Muscle of back (tissue), 13 donors: ENCODE measurements at places on chromosomes 4 and X. TPM values are rescaled to one million over a fixed set of nuclear protein-coding genes. Genes with fewer than 3 reads are reported as not detected.

GRCh38 chr4:115292320-115293092, 179.1 kb upstream of the NDST4 start:
- no peak for DNase-seq

DNA sequence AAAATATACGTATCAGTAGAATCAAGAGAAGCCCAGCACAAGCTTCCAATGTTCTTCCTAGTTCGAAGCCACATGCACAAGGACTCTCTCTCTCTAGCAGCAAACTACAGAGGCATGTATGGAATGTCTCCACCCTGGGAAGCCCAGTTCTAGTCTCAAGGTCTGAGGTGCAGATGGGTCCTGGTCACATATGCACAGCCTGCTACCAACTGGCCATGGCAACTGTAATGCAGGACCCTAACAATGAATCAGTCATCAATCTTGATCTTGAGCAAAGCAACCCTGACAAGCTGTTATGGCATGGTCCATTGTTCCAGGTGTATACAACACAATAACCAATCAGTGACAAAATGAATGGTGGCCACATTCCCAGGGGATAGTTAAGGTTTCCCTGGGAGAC, 55.8 kb downstream of the MBNL3 start:
- DNase-seq = no peak

DNA sequence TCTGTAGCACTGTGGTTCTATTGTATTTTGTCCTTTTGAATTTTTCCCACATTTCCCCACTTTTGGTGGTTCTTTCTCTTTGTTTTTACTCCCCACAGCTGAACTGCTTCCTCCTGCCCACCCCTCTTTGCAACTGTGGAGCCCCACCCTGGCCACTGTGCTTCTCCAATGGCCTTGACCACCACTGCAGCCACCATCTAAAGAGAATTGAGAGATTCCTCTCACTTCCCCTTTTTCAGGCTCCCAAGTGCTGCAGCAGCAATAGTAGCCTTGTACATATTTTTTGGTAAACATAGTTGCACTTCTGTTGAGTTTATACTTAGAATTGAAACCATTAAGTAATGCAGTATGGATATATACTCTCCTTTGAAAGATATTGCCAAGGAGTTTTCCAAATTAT, 51.3 kb upstream of the FRMPD3 start:
- DNase-seq = no peak

Gene ESX1
- not detected for polyA plus RNA-seq
